Left ventricle myocardium inferior (tissue), 1 donor: ENCODE measurements at places on chromosomes 6 and 20. TPM values are rescaled to one million over a fixed set of nuclear protein-coding genes. Genes with fewer than 3 reads are reported as not detected.

Gene LHFPL5
- not detected for total RNA-seq

Gene LY86
- 1.2 TPM for total RNA-seq

Gene EBF4
- total RNA-seq, result 4.9 TPM

Gene SFTA2
- not detected for total RNA-seq

Gene PTPRA
- 23.5 TPM for total RNA-seq

Gene PTCHD4
- total RNA-seq, result 1.0 TPM

DNA sequence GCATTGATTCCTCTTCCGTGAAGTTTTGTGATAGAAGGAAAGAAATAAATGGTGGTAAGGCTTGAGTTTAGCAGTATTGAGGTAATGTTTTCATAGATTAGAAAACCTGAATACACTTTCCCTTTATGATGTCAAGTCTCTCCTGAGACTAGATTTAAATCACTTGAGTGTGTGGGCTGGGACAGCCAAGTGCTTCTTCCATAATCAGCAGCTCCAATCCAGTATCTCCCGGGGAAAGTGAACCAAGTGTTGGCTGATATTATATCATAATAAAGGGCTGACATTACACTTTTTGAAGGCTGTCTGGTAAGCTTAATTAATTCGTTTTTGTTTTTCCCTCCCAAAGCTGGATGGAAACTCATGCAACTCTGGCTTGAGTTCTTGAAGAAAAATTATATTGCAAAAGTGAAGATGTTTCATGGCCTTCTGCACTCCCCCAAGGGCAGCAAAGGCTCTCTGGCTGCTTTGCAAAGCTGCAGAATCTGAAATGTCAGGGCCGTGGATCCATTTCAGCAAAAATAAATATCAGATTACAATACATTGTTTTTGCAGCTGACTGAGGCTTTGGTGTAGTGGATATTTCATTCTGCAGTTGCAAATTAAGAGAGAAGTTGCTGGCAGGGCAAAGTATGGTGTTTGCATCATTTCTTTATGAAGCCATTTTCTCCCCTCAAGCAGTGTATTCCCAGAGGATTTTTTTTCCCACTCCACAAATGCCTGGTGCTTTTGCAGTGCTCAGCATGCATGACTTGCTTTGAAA is 101.2 kb downstream of the MKKS start:
- no peak overlapping the region for H3K4me3 ChIP-seq
- H3K36me3 ChIP-seq, result no peaks in the 10 kb centered on the region
- no peak for DNase-seq
- no peaks in the 10 kb centered on the region for H3K4me1 ChIP-seq
- H3K27me3 ChIP-seq, result no peaks in the 10 kb centered on the region
- no peak overlapping the region for H3K27ac ChIP-seq

GRCh38 chr6:498795-499231 is 107.3 kb downstream of the IRF4 start:
- H3K4me1 ChIP-seq, result no peaks in the 10 kb centered on the region
- no peak for DNase-seq

GRCh38 chr6:130303431-130303830 is 62.4 kb upstream of the TMEM200A start:
- DNase-seq, result no peak
- no peaks in the 10 kb centered on the region for H3K27me3 ChIP-seq
- no peaks in the 10 kb centered on the region for H3K4me1 ChIP-seq
- no peak overlapping the region for H3K4me3 ChIP-seq

GRCh38 chr20:59752101-59752586 is 147.8 kb downstream of the PHACTR3 start:
- peak overlapping the region; percentile 87 for H3K27ac ChIP-seq
- no peaks in the 10 kb centered on the region for H3K36me3 ChIP-seq
- DNase-seq, result peak; percentile 70
- H3K27me3 ChIP-seq, result peaks cover 46% of the 10 kb centered on the region
- peak overlapping the region; percentile 48 for H3K4me3 ChIP-seq

- H3K4me1 ChIP-seq, result no peaks in the 10 kb centered on the region
- H3K27ac ChIP-seq, result no peak overlapping the region
- no peaks in the 10 kb centered on the region for H3K36me3 ChIP-seq
- no peak overlapping the region for H3K4me3 ChIP-seq
Observed at GRCh38 chr20:57133926-57134650, 132.4 kb downstream of the BMP7 start.

DNA sequence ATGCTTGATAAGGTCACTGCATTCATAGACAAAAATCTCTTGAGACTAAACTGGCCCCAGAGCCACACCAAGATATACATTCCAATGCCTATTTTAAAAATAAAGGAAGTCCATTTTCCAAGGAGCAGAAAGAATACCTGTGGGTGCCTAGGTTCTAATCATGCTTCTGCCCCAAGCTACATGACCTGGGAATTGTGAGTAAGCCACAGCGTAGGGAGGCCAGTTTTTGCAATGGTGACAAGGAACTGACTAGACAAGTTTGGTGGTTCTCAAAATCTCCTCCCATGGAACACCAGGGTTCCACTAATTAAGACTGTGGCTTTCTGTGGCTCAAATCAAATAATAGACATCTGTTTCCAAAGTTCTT is 83.3 kb downstream of the GMDS start:
- DNase-seq, result no peak
- no peak overlapping the region for H3K4me3 ChIP-seq
- H3K27ac ChIP-seq, result peak overlapping the region; percentile 51
- H3K27me3 ChIP-seq, result no peaks in the 10 kb centered on the region
- no peaks in the 10 kb centered on the region for H3K36me3 ChIP-seq

DNA sequence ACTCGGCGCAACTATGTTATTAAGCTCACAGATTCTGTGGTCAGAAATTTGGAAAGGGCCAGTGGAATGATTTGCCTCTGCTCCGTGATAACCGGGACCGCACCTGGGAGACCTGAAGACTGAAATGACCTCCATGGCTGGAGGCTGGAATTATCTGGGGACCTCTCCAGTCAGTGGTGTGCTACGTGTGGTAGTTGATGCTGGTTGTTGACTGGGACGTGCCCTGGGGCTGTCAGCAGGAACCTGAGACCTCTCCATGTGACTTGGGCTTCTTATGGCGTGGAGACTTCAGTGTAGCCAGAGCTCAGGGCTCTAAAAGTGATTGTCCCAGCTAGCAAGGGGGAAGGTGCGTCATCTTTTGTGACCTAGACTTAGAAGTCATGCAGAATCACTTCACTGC is 50.3 kb downstream of the CHMP4B start:
- peaks cover 8% of the 10 kb centered on the region for H3K36me3 ChIP-seq
- H3K4me1 ChIP-seq, result peaks cover 26% of the 10 kb centered on the region
- no peaks in the 10 kb centered on the region for H3K27me3 ChIP-seq
- no peak overlapping the region for H3K27ac ChIP-seq
- H3K4me3 ChIP-seq, result no peak overlapping the region
- no peak for DNase-seq

- no peak for DNase-seq
- H3K27me3 ChIP-seq, result peaks cover 18% of the 10 kb centered on the region
- H3K4me1 ChIP-seq, result no peaks in the 10 kb centered on the region
- H3K4me3 ChIP-seq, result no peak overlapping the region
- no peaks in the 10 kb centered on the region for H3K36me3 ChIP-seq
Observed at GRCh38 chr6:47375426-47375825, 65.7 kb upstream of the TNFRSF21 start.

GRCh38 chr6:26438000-26438399 is 2.3 kb upstream of the BTN3A3 start:
- peaks cover 26% of the 10 kb centered on the region for H3K4me1 ChIP-seq
- DNase-seq, result no peak
- no peak overlapping the region for H3K4me3 ChIP-seq
- no peaks in the 10 kb centered on the region for H3K27me3 ChIP-seq
- H3K27ac ChIP-seq, result no peak overlapping the region
- no peaks in the 10 kb centered on the region for H3K36me3 ChIP-seq

GRCh38 chr20:58690396-58691135 is 2.0 kb upstream of the NPEPL1 start:
- DNase-seq, result peak; percentile 9
- no peak overlapping the region for H3K4me3 ChIP-seq
- no peaks in the 10 kb centered on the region for H3K27me3 ChIP-seq

DNA sequence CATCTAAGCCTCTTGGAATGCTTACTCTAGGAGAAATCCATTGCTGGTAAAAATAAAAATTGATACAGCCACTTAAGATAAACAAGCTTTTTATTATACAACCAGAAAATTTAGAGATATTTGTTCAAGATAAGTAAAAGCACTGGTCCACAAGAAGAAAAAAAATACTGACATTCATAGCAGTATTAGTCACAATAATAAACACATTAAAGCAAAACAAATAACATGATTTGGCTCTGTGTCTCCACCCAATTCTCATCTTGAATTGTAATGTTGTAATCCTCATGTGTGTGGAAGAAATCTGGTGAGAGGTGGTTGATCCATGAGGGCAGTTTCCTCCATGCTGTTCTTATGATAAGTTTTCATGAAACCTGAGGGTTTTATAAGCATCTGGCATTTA is 1093.5 kb upstream of the ADGRB3 start:
- no peak overlapping the region for H3K4me3 ChIP-seq
- no peaks in the 10 kb centered on the region for H3K4me1 ChIP-seq
- DNase-seq, result no peak
- no peak overlapping the region for H3K27ac ChIP-seq
- no peaks in the 10 kb centered on the region for H3K36me3 ChIP-seq

DNA sequence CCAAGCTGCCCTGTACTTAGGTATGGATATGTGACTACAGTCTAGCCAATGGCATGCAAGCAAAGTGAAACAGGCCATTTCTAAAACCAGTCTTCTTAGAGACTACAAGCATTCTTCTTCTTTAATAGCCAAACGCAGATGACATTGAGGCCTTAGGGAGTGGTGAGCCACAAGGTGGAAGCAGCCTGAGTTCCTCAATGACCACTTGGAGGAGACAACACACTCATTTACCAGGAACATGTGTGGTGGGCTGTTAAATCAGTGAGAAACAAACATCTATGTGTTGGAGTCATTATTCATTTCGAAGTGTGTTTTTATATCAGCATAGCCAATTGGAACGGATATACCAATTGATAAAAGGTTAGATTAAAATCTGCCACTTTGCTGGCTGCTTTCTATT is 122.0 kb downstream of the GFRAL start:
- no peak for DNase-seq
- no peaks in the 10 kb centered on the region for H3K36me3 ChIP-seq
- H3K27ac ChIP-seq, result peak overlapping the region; percentile 28
- H3K4me1 ChIP-seq, result no peaks in the 10 kb centered on the region
- H3K27me3 ChIP-seq, result no peaks in the 10 kb centered on the region
- no peak overlapping the region for H3K4me3 ChIP-seq

DNA sequence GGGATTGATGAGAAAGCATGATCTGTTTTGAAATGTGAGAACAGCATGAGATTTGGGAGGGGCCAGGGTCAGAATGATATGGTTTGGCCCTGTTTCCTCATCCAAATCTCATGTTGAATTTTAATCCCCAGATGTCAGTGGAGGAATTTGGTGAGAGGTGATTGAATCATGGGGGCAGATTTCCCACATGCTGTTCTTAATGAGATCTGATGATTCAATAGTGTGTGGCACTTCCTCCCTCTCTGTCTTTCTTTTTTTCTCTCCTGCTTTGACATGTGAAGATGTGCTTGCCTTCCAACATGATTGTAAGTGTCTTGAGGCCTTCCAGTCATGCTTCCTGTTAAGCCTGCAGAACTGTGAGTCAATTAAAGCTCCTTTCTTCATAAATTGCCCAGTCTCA is 1060.3 kb upstream of the CITED2 start:
- H3K27ac ChIP-seq, result no peak overlapping the region
- H3K27me3 ChIP-seq, result no peaks in the 10 kb centered on the region
- no peak for DNase-seq

DNA sequence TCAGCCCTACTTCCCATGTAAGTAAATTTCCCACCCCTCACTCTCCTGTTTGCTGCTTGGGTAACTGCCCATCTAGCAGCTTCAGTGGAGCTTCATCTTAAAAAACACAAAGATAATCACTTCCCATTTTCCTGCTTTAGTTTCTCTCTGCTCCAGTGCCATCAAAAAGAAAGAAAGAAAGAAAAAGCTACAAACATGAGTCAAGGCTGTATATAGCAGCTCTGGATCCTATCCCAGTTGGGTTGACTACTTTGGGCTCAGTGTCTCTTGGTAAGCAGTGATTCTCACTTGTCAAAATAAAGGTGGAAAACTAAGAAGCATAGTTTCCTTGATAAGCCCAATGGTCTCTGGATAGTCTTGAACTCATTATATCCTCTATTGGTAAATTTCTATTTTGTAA is 48.7 kb upstream of the SRPK1 start:
- no peaks in the 10 kb centered on the region for H3K27me3 ChIP-seq
- H3K27ac ChIP-seq, result no peak overlapping the region
- H3K4me3 ChIP-seq, result no peak overlapping the region
- DNase-seq, result no peak
- H3K36me3 ChIP-seq, result no peaks in the 10 kb centered on the region
- no peaks in the 10 kb centered on the region for H3K4me1 ChIP-seq

GRCh38 chr6:160265869-160266476 is 7.4 kb upstream of the SLC22A2 start:
- peaks cover 41% of the 10 kb centered on the region for H3K27me3 ChIP-seq
- no peak overlapping the region for H3K4me3 ChIP-seq
- no peak for DNase-seq
- H3K36me3 ChIP-seq, result no peaks in the 10 kb centered on the region

DNA sequence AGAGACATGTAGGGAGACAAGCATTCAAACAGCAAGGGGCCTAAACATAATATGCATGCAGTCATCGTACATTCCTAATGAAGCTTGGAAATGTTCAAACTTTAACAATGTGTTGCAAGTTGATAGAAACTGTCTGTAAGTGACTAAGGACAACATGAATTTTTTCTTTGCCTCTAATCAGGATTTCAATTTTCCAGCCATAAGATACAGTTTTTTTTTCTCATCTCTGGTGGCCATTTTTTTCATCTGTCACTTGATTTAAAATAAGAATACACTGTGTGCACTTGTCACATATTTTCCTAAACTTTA is 22.2 kb upstream of the MTRF1L start:
- H3K27me3 ChIP-seq, result no peaks in the 10 kb centered on the region
- no peak for DNase-seq
- no peak overlapping the region for H3K4me3 ChIP-seq
- H3K36me3 ChIP-seq, result no peaks in the 10 kb centered on the region
- H3K4me1 ChIP-seq, result no peaks in the 10 kb centered on the region
- no peak overlapping the region for H3K27ac ChIP-seq

GRCh38 chr6:140183881-140184280 is 809.4 kb upstream of the CITED2 start:
- DNase-seq, result no peak
- H3K4me3 ChIP-seq, result no peak overlapping the region
- H3K4me1 ChIP-seq, result no peaks in the 10 kb centered on the region
- no peak overlapping the region for H3K27ac ChIP-seq
- no peaks in the 10 kb centered on the region for H3K36me3 ChIP-seq

DNA sequence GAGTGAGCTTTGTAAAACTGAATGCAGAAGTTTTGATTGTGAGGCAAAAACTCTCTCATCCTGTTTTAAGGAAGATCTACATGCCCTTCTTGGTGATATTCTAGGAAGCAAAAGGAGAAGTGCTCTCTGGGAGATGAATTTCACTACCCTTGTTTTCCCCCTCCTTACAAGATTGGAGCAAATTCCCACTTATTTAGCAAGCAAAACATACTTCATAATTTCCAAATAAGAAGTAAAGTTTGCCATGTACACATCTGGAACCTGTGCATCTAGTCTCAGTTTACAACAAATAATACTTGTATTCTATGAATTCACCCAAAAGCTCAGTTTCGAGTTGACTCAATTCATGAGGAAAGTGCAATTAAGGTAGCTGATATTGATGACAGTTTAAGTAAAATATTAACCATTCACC is 27.6 kb upstream of the IFNGR1 start:
- H3K27me3 ChIP-seq, result no peaks in the 10 kb centered on the region
- H3K27ac ChIP-seq, result no peak overlapping the region
- H3K36me3 ChIP-seq, result no peaks in the 10 kb centered on the region
- peaks cover under 1% of the 10 kb centered on the region for H3K4me1 ChIP-seq
- DNase-seq, result no peak
